ENCODE measurements at places on chromosomes 1 and 21. TPM values are rescaled to one million over a fixed set of nuclear protein-coding genes. Genes with fewer than 3 reads are reported as not detected.

KRTAP10-4 gene
- not detected for total RNA-seq

NHLH2 gene
- not detected for total RNA-seq

LEPR gene
- total RNA-seq: 5.0 TPM

TSPAN2 gene
- total RNA-seq: 18.2 TPM

MAGI3 gene
- total RNA-seq: 25.4 TPM

SSR2 gene
- 546 TPM for total RNA-seq

MAN1C1 gene
- total RNA-seq: not detected

LRRC39 gene
- 0.13 TPM for total RNA-seq

C1orf185 gene
- not detected for total RNA-seq

NKAIN1 gene
- 0.05 TPM for total RNA-seq

PWP2 gene
- 24.4 TPM for total RNA-seq

F13B gene
- total RNA-seq: not detected

DNA sequence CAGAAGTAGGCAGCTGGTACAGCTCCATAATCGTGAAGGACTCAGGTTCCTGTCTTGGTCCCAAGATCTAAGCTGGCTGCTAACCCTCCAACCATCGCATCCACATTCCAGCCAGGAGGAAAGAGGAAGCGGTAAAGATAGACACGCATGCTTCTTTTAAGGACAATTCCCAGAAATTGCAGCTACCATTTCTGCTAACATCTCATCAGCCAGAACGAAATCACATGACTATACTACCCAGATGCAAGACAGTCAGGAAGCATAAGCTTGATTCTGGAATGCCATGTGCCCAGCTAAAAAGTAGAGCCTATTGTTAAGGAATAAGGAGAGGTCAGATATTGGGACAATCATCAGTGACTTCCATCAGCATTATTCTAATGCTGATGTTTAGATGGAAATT is 110.4 kb downstream of the EPHB2 start:
- no peak for DNase-seq

- no peak for DNase-seq
Measured at GRCh38 chr1:205074084-205074483, 10.2 kb downstream of the TMEM81 start.

DNA sequence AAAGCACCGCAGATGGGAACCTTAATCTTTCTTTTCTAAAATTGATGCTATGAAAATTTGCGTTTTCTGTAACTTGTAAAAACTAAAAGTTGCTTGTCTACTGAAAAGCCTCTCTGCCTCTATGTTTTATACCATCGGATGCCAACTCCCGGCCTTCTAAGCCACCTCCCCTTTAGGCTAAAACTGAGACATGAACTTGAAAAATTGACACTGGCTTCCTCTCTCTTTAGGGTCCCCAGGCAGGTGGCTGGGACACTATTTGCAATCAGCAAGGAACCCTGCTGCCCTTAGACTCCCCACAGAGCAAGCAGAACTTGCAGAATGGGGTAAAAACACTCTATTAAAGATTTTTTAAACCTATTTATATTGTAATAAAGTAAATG is 151.1 kb upstream of the CAMK1G start:
- no peak for DNase-seq

DNA sequence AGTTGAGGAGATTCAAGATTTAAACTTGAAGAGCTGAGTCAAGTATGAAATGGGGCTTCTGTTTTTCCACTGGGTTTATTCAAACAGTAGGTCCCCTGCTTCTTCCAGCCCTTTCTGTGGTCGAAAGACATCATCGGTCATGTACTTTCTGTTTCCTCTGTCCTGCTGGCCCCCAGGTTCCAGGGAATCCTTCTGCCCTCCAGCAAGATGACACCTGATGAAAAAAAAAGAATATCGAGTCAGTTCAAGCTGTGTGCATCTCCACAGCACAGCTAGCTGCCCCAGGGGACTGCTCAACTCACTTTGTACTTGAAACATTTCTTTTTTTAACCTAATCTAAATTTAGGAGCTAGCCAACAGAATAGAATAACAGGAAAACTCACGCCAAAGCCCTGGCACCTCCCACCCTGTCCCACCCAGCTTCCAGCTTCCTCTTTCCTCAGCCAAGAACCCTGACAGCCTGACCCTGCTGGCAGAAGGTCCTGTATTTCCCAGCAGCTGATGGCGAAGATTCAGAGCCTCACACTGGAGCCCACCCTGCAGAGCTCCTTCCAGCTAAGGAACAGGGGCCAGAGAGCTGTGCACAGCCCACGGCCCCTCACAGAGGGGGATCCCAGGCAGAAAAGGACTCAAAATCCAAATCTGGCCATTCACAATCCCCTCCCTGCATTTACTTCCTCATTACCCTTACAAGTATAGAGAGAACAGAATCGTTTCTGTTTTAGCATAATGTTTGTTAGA is 176.5 kb downstream of the PSMG1 start:
- DNase-seq: no peak

DNA sequence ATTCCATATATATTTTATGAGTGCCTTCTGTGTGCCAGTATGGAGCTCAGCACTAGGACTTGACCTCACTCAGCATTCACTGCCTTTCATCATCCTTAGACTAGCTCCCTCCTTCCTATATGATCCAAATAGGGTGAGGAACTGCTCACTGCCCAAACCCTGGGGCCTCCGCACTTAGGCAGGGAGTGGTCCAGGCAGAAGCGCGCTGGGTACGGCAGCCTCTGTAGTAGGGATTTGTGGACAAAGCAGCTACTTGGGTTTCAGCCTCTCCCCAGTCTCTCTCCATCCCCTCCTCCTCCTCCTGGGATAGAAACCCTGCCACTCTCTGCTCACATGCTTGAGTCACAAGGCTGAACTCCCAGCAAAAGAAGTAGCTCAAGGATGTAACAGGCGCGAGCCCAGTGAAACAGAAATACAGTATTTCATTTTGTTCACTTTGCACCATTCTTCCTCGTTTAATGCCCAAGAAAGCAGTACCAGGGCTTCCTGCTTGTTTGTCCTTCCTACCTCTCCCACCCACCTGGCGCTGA is 32.9 kb downstream of the PLEKHA6 start:
- no peak for DNase-seq

- DNase-seq: no peak
Measured at GRCh38 chr21:24023402-24023801, 1583.9 kb downstream of the MRPL39 start.

DNA sequence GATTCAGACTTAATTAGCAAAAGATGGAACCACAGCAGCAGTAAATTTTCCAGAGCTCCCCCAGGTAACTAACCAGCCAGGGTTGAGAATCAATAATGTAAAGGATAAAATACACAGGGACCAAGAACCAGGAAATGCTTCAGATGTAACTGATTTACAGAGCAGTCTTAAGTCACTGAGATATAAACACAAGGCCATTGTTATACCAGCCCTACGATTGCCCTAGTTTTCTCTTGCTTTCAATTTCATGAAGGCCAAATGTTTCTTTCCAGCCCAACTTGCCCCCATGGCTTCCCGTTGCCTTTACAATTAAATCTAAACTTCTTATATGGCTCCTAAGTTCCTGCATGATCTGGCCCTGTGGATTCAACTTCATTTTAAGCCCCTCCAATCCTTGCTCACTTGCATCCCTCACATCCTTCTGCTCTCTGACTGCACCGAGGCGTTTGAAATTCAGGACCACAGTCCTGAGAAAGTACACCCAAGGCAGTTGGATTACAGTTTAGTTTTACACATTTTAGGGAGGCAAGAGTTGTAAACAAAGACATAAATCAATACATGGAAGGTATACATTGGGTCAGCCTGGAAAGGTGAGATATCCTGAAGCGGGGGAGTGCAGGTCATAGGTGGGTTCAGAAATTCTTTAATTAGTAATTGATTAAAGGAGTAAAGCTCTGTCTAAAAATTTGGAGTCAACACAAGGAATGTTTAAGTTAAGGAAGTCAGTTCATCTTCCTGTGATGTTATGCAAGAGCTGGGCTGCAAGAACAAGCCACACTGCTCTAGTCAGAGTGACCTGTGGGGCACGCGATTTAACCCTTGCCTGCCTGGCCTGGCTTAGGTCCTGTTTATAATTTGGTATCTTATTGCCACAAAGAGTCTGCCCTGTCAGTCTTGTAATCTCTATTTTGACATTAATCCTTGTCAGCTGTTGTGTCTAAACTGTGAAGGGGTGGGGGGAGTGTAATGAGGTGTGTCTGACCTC is 69.9 kb upstream of the COG2 start:
- no peak for DNase-seq

DNA sequence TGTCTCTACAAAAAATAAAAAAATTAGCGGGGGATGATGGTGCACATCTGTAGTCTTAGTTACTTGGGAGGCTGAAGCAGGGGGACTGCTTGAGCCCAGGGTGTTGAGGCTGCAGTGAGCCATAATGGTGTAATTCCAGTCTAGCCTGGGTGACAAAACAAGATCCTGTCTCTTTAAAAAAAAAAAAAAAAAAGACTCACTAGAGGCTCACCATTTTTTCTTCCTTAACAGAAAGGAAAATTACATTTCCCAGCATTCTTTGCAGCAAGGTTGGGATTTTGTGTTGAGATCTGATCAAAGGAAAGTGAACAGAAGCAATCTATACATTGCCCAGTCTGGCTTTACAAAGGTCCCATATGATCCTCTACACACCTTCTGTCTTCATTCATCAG is 21.5 kb downstream of the GFI1 start:
- no peak for DNase-seq

GRCh38 chr21:19547951-19548840 is 1144.6 kb upstream of the TMPRSS15 start:
- DNase-seq: no peak

- no peak for DNase-seq
Measured at GRCh38 chr21:42440187-42440792, 36.6 kb downstream of the UBASH3A start.

- DNase-seq: no peak
Measured at GRCh38 chr1:73627723-73628122, 570.3 kb downstream of the LRRIQ3 start.

- DNase-seq: no peak
Measured at GRCh38 chr1:210516092-210516656, 187.5 kb downstream of the HHAT start.

GRCh38 chr1:238073991-238074390 is 183.3 kb upstream of the ZP4 start:
- DNase-seq: no peak

GRCh38 chr1:171254859-171255258 is 6.6 kb downstream of the FMO1 start:
- DNase-seq: no peak

DNA sequence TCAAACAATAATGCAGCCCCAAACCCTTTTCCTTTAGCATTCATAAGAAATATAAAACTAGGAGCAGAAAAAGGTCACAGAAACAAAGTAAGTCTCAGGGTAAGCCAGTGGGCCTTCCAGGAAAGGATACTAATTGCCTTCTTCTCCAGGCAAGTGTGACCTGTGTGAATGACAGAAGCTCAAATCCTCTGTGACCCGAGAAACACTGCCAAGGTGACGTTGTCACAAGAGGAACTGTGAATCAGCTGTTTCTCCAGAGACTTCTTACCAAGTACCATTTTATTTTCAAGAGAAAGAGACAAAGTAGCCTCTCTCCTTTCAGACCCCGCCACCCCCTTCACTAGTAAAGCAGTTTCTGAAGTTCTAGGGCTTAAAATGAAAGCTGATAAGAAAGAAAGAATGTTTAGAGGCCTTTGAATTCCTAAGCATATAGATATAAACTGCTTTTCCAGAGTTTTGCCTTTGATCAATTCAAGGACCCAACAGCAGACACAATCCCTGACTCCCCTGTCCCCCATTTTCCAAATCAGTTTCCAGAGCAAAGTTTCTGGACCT is 155.6 kb downstream of the NUF2 start:
- DNase-seq: no peak

- DNase-seq: no peak
Measured at GRCh38 chr1:224482619-224483018, 48.0 kb upstream of the WDR26 start.

GRCh38 chr1:98688110-98688739 is 26.7 kb downstream of the SNX7 start:
- DNase-seq: no peak

- DNase-seq: no peak
Measured at GRCh38 chr1:72369069-72369757, 86.9 kb upstream of the NEGR1 start.

- DNase-seq: no peak
Measured at GRCh38 chr1:42006836-42007235, 88.1 kb upstream of the HIVEP3 start.

DNA sequence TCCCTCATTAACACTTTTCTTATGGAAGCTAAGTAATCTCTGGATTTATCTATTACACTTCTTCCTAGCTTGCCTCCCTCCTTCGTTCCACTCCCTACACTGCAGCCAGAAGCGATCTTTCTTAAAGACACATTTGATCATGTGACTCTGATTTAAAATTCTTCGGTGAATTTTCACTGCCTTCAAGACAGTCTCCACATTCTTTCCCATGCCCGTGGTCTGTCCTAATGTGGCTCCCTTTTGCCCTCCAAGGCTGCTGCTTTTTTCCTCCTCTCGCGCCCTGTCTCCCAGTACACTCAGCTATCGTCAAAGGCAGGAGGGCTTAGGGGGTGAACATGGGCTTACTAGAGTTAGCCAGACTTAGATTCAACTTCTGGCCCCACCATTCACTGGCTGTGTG is 64.4 kb downstream of the SDCCAG8 start:
- no peak for DNase-seq

- DNase-seq: no peak
Measured at GRCh38 chr1:153661111-153661708, 2.7 kb downstream of the SNAPIN start.

DNA sequence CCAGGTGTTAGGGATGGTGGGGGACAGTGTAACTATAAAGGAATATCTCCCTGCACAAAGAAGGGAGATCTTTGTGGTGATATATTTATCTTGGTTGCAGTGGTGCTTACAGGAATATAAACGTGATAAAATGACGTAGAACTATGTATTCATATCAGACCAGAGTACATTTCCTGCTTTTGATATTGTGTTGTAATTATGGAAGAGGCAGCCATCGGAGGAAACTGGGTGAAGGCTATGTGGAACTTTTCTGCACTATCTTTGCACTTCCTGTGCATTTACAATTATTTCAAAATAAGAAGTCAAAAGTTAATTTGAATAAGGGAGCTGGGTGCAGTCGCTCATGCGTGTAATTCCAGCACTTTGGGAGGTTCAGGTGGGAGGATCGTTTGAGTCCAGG is 37.6 kb downstream of the NDUFS5 start:
- DNase-seq: no peak

All from SJSA1 (cell line).